Activated T-helper 1 cell treated with Interleukin-2 at 50 U/mL for 16 hours (primary cell): ENCODE measurements at places on chromosomes 16 and 17.

DNA sequence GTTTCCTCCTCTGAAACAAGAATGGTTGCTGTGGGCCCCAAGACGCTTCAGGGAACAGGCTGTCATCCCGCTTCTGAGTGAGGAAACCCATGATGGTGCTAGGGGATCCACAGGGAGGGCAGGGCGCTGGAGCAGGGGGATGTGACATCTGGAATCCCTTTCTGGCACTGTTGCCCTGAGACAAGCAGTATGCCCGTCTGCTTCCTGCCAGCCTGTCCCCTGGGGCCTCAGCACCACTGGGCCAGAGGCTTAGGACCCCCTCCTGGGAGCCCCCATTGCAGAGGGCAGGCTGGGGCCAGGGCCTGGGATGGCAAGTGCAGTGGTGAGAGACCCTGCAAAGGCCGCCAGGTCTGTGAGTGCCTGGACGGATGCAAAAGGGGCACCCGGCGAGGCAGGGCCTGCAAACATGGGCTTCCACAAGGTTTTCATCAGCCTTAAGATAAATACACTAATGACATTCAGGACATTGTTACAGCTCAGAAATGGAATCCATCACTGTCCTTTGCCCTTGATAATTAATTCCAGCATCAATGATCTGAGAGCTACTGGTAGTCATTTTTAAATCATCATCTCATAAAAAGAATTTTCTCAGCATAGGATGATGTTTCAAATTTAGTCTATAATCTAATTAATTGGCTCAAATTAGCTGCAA is 51.6 kb downstream of the PRMT7 start:
- DNase-seq: no peak

DNA sequence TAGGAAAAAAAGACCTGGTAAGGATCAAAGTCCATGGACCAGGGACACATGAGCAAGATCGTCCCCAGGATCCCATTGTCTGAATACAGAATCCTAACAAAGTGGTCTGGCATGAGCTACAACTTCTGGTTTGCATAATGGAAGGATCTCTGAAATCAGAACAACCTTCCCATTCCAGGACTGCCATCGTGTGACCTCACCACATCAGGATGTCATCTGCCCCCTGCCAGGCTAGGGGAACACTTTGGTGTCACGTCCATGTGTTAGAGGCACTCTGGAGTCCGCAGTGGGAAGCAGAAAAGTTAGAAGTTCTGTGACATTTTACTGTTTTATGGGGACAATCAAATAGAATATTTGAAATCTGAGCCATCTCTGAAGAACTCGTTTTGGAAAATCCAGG is 160.7 kb downstream of the RGS9 start:
- DNase-seq: no peak

- DNase-seq: no peak
Measured at GRCh38 chr17:71251951-71252350, 868.9 kb upstream of the SOX9 start.

DNA sequence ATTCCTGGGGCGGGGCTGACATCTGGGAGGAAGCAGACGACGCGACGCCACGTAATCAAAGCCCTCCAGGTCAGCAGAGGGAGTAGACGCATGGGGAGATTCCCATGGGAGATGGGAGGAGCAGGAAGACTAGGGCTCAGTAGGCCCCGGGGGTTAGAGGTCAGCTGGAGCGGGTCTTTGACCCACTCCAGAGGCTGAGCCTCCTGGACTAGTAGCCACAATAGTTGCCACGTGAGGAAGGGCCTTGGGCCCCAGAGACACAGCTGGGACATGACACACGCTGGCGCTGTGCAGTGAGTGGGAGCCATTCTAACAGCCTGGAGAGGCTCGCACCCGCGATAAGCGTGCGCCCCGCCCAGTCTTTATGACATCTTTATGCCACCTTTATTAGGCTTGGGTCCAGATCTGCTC is 95.7 kb upstream of the AMZ2 start:
- no peak for DNase-seq

DNA sequence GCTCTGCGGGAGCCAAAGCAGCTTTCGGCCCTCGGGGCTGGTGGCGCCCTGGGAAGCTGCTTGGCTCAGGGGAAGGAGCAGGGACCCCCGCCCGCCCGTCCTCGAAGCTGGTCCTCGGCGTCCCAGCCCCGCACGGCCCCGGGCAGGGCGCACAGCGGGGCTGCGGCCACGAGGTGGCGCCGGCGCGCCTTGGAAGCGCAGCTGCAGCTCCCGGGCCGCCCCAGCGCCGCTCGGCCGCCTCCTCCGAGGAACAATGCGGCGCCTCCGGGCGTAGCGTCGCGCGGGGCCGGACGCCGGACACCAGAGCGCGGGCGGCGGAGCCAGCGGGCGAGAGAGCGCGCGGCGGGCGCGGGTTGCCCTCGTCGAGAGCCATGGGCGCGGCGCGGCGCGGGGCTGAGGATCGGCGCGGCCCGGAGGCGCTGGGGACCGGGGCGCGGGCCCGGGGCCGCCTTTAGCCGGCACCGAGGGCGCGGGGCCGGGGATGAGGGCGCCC is at the start of gene MGAT5B:
MGAT5B (plus strand) TSS at position 229 of the 493 bp plus-strand sequence. CDS start 626 bp downstream, outside the sequence.
- peak; percentile 66 for DNase-seq

GRCh38 chr17:8059131-8059530 is 20.3 kb downstream of the ALOX15B start:
- DNase-seq: no peak

DNA sequence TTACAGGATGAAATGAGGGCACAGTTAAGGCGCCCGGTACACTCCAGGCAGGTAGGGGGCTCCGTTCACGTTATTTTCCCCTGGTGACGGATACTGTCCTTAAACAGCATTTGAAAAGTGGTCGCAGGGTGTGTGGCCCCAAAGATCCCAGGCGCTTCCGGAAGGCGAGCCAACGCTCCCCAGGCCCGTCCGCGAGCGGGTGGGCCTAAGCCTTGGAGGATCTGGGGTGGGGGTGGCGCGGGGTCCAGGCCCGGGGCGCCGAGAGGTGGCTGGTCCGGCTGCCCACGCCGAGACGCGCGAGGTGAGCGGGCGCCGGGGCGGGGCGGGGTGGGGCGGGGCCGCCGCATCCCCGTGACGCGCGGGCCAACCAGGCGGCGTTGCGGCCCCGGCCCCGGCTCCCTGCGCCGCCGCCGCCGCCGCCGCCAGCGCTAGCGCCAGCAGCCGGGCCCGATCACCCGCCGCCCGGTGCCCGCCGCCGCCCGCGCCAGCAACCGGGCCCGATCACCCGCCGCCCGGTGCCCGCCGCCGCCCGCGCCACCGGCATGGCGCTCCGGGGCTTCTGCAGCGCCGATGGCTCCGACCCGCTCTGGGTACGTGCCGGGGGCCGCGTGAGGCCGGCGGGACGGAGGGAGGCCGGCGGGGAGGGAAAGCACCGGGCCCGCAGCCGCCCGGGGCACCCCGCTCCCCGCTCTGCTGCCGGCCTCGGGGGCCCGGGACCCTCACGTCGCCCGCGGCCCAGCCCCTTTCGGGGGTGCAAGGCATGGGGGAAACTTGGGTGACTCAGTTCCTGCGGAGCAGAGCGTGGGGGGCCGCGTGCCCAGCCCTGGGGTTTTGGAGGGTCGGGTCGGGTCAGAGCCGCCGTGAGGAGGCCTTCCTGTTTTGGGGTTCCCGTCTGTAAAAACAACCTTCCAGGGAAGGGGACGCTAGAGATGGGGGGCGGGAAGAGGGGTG is at the start of gene ABCC1:
ABCC1 (plus strand) TSS at position 407 of the 951 bp plus-strand sequence; CDS start at position 543, 136 bp downstream.
- DNase-seq: peak; percentile 40

- DNase-seq: no peak
Measured at GRCh38 chr17:47857551-47858455, 6.8 kb upstream of the SP6 start.

- DNase-seq: no peak
Measured at GRCh38 chr16:7343243-7343642, 10.6 kb downstream of the RBFOX1 start.

DNA sequence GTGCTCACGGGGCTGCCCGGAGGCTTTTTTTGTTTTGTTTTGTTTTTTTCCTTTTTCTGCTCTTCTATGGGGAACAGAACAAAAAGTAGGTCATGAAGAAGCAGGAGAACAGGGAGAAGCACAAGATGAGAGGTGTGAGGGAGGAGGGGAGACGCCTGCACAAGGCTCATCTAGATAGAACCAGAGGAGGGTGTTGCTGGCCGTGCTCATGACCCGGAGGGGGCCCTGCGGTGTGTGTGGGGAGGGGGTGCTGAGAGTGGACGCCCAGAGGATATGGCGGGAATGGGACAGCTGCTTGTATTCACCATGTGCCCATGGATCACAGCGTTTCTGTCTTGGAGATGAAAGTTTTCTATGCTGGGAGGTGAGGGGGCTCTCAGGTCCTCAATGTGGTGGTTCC is 183.7 kb downstream of the FOXL1 start:
- DNase-seq: no peak

- DNase-seq: no peak
Measured at GRCh38 chr16:54431997-54432896, 145.7 kb upstream of the IRX3 start.

DNA sequence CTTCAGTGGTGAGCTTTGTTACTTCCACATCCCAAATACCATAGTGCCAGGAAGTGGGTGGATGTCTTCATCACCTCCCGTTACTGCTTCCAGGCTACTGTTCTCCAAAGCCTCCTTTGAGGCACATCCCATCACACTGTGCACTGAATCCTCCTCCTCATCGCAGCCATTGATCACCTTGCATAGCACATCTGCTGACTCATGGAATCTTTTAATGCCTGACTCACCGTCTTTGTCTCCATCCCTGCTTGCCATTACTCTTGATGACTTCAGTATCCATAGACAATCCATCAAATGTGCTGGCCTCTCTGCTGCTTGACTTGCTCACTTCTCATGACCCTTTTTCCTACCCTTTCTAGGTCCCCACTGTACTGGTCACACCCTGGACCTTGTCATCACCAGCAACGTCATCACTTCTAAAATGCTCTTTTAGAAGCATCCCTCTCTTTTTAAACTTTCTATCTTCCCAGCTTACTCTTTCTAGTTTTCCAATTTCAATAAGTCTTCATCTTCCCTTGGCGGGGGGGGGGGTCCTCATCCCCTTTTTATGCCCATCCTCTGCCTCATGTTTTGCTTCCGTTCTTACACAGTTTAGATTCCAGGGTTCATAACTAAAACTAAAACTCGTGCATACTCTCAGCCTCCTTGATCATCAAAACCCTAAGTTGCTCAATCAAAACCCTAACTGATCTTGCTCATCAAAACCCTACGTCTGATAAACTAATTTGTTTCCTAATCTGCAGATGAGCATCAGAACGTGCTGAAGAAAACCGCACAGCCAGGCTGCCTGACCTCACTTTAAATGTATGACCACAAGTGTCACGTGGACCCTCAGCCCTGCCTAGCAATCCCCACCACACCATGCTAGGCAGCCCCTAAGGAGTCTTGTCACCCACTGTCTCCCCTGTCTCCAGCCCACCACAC is 289.7 kb upstream of the ZFHX3 start:
- DNase-seq: no peak

DNA sequence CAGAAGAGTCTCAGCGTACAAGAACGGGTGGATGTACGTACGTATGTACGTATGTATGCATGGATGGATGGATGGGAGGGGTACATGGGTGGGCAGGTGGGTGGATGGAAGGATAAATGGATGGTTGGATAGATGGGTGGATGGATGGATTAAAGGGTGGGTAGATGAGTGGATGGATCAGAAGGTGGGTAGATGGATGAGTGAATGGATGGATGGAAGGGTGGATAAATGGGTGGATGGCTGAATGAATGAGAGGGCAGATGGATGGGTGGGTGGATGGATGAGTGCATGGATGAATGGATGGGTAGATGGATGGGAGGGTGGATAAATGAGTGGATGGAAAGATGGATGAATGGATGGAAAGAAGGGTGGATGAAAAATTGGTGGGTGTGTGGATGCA is 45.6 kb downstream of the ENGASE start:
- no peak for DNase-seq

DNA sequence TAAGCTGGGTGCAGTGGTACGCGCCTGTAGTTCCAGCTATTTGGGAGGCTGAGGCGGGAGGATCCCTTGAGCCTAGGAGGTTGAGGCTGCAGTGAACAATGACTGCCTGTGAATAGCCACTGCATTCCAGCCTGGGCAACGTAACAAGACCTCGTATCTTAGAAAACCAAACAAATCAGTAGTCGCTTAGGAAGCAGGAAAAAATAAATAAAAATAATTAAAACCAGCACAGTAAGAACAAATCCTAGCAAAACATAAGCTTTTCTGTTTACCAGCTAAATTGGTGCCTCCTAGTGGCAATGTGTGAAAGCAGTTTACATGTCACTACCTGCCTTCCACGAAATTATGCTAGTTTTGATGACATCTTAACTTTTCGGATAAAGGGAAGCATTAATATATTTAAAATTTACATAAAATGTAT is 1.3 kb downstream of the ARMC5 start:
- DNase-seq: no peak

DNA sequence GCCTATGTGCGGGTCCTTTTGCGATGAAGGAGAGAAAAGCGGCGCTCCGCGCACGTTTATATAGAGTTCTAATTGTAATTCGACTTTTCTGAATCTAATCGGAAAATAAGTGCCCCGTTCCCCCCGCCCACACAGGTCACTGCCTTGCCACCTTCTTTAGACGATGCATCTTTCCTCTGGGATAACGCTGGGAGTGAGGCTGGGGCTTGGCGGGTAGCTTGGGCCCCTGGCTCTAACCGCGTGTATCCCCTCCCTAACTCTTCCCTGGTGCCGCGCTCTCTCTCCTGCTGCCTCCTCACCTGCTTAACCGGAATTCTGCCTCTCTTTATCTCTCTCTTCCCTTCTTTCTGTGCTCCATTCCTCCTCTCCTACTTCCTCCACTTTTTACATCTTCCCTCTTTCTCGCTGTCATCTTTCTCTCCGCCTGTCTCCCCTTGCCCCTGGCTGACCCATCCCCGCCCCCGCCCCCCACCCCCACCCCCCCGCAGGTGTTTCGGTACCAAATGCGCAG is 2.6 kb downstream of the LHX1 start:
- DNase-seq: no peak

GRCh38 chr17:5419356-5419958 is at the start of gene NUP88:
NUP88 (minus strand) TSS chr17:5419662; CDS start chr17:5419650, 12 bp downstream.
- peak; percentile 91 for DNase-seq

DNA sequence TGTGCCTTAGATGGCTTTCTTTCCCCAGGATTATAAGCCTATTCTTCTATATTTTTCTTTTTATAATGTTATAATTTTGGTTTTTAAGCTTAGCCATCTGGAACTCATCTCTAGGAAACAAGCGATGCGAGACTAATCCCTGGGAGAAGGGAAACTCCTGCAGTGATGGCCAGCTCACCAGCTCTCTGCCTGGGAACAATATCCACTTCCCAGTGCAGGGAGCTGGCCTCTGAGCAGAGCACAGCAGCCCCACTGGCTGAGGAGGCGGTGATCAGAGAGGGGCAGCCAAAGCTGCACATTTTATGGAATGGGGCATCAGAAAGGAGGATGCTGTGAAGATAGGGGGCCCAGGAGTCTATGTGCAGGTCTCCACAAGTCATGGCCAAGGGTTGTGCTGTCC is 183.3 kb downstream of the LGALS9B start:
- no peak for DNase-seq

- DNase-seq: no peak
Measured at GRCh38 chr16:66325717-66326376, 40.6 kb upstream of the CDH5 start.

- DNase-seq: no peak
Measured at GRCh38 chr17:82978765-82979349, 100.6 kb upstream of the METRNL start.
